ENCODE measurements at places on chromosomes 11 and 22.

GRCh38 chr22:33325232-33326004, 267.2 kb upstream of the SYN3 start:
- no peak for DNase-seq

DNA sequence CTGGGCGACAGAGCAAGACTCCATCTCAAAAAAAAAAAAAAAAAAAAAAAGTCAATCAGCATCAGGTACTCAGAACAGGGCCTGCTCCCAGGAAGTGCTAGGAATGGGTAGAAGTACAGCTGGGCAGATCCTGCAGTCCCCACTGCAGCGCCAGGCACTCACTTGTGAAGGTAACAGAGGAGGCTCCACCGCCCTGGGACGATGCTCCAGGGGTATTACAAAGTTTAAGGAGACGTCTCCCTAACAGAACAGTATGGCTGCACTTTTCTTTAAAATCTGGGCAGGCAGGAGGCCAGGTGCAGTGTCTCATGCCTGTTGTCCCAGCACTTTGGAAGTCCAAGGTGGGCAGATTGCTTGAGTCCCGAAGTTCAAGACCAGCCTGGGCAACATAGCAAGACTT, 1449.0 kb downstream of the BRD1 start:
- DNase-seq = no peak

DNA sequence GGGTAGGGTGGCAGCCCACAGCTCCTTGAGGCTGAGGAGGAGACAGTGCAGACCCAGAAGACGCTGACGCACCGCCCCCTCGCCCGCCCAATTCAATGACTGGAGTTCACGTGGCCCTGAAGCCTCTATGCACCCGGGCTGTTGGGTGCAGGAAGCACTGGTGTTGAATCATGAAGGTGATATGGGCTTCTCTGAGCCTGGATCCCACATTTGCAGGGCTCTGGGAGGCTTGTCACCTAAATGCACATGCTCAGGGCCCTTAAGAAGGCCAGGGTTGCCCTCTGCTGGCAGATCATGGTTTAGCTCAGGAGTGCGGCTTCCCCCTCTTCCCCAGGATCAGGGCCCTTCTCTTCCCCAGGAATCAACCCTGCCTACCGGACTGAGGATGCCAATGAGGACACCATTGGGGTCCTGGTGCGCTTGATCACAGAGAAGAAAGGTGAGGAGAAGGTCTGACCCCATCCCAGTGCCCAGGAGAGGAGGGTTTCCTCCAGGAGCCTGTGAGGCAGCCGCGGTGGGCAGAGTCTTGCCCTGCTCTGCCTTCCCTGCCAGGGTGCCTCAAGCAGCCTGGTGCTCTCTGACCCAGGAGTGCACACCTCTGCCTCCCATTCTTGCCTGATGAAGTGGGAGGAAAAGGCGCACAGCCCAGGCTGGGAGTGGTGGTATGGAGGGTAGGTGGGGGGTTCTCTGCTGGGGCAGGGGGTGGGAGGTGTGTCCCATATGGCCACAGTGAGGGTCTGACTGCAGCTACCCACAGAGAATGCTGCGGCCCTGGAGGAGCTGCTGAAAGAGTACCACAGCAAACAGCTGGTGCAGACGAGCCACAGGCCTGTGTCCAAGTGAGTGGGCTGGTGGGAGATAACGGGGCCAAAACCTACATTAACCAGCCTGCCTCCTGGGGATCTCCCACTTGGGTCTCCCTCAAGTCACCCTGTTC, 17.5 kb downstream of the RELT start:
- peak; percentile 71 for DNase-seq

GRCh38 chr11:17224727-17225126, 16.9 kb upstream of the PIK3C2A start:
- DNase-seq = no peak

DNA sequence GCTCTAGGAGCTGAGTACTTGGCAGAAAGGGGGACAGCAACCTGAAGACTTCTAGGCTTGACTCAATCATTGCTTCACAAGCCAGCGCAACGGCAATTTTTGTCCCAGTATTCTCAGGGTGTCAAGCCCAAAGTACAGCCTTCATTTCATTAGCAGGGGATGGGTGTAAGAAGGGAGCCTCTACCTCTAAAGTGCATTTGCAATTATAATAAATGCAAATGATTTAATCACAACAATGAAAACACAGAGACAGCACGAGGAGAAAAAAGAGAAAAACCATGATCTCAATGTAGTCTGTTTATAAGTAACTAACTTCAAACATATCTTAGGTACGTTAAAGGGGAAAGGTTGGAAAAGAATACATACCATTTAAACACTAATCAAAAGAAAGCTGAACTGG, 34.7 kb downstream of the ZBTB44 start:
- DNase-seq = no peak

Measured in MV-4-11 (cell line).